ENCODE measurements at places on chromosomes 4 and X.

- no peak for DNase-seq
Measured at GRCh38 chr4:11189756-11190155, 238.9 kb downstream of the HS3ST1 start.

GRCh38 chr4:52110171-52110570, 59.1 kb downstream of the SPATA18 start:
- no peak for DNase-seq

GRCh38 chr4:108371282-108371681, 202.6 kb upstream of the LEF1 start:
- no peak for DNase-seq

GRCh38 chr4:102007959-102008425, 217.5 kb downstream of the BANK1 start:
- DNase-seq = no peak

DNA sequence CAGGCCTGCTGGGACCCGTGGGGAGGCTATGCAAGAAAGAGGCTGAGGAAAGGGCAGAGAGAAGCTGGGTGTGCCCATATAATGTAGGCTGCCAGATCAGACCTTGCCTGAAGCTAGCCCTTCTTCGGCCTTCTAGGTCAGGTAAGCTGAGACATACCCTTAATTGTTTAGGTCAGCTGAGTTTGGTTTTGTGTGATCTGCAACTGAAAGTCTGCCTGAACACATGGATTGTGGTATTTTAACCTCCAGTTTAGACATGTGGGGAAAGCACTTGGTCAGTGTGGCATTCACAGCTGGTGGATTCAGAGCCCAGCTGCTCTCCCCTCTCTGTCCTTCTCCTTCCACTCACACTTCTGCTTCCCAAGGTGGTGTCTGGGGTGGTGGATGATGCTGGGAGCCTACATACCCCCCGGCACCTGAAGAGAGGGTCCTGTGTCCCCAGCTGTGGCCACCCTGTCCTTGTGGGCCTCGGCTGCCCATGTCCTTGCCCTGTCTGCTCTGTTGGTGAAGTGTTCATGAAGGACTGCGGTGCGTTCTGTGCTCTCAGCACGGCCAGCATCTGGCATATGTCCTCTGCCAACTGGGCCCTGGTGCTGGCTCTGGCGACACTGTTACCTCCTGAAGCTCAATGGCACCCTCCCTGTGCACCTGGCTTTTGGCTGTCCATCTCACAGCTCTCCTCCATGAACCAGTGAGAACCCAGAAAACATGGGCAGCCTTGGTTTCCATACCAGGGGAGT, 82.1 kb downstream of the NAT8L start:
- no peak for DNase-seq

- no peak for DNase-seq
Measured at GRCh38 chrX:72114807-72115206, 16.9 kb downstream of the RTL5 start.

GRCh38 chr4:185344743-185345538, 50.8 kb downstream of the LRP2BP start:
- no peak for DNase-seq

- no peak for DNase-seq
Measured at GRCh38 chr4:88573995-88574394, 18.3 kb upstream of the HERC3 start.

DNA sequence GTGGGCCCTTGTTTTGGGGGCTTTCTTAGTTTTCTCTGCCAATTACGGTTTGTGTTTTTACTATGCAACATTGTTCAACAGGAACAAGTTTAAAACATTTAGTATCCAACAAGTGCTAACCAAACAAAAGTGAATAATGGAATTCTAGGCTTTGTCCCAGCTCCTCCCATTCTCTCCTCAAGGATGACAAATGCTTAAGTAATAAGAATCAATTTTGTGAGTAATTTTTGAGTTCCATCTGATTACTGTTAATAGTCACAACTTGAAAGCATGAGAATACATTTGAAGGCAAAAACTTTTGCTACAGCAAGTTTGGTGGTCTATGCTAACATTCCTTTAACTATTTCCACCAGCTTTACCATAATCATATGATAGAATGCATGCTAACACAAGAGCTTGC, 78.1 kb upstream of the HPGD start:
- no peak for DNase-seq

DNA sequence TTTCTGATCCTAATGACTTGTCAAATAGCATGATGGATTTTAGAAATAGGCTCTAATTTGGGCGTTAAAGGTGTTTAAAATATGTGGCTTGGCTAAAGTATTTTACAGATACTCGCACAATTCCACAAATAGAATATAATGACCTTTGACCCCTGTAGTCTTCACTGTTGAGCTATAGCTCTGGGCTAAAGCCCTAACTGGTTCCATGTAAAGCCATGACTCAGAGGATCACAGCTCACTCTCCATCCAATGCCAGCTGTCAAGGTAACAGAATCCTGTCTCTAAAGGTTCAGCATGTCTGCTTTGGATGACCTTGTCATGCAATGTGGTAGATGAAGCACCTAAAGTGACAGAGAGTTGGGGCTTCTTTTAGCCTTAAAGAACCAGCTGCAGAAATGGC, 42.5 kb downstream of the TLR10 start:
- DNase-seq = no peak

DNA sequence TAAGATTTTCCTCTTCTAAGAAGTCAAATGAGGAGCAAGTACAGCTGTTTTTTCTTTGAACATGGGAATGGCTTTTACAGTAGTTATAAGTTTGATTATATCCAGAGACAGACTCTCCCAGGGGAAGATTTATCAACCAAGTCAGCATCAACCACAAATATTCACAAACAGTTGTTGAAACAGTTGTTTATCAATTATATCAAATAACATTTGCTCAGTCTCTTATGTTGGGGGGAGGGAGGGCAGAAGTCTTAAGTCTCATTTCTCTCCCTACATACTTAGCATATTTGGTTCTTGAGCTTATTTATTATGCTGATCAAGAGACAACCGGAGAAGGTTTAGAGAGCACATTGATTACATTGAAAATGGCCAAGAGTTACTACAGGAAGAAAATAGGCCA, 110.1 kb downstream of the FBXO8 start:
- no peak for DNase-seq

DNA sequence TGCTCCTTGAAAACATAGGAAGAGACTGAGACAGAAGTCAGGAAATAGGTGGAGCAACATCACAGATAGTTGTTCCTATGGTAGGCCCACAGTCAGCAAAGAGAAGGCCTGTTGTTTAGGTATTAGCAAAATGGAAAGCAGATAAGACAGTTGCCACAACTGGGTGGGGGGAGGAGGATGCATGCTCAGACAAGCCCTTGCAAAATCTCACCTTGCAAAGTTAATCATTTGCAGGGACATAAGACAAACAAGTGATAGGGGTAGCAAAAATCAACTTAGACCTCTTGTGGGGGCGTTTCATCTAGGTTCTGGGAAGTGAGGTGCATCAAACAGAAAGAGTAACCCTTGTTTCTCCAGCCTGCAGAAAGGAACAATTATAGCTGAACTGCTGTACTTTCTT, 30.7 kb downstream of the SERPINA7 start:
- DNase-seq = no peak

DNA sequence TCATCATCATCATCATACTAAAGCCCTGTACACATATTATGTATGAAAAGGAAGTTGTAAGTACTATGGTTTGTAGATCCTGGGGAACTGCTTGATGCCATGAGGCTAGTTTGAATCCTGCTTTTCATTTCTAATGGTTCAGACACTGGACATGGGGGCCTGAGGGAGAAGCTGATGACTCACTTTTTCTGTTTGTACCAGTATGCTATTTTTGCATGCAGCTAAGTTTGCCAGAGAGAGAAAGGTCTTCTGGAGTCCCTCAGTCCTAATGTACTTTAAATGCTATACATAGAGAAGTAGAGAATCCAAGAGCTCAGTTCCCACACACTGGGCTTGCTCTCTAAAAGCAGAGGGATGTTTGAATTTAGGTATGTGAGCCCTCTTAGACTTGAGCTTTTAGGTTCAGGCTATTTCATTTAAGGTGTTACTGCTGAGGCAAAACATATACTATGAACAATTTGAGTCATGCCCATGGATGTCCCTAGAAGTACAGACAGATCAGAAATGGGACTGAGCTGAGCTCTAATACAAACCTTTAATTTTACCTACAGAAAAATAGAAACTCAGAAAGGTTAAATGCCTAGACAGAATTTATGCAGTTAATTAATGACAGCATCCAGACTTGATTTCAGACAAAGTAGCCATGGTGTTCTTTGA, 17.6 kb upstream of the HS3ST1 start:
- DNase-seq = no peak

GRCh38 chr4:124980276-124980752, 267.8 kb upstream of the ANKRD50 start:
- no peak for DNase-seq

DNA sequence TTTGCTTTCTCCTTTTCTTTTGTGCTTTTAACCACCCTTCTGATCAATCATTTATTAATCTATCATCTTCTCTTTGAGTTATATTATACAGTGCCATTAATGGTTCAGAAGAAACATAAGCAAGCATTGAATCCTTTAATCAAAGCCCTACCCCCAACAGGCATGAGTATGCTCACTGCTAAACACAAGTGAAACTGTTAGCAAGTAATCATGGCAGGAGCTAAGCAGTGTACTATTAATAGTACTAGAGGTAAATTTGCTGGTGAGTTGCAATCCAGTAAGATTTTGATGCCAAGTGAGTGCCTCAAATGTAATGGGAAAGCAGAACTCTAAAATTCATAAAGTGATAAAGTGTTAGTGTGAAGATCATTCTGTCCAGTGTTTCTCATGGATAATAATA, 57.2 kb downstream of the FNIP2 start:
- no peak for DNase-seq

DNA sequence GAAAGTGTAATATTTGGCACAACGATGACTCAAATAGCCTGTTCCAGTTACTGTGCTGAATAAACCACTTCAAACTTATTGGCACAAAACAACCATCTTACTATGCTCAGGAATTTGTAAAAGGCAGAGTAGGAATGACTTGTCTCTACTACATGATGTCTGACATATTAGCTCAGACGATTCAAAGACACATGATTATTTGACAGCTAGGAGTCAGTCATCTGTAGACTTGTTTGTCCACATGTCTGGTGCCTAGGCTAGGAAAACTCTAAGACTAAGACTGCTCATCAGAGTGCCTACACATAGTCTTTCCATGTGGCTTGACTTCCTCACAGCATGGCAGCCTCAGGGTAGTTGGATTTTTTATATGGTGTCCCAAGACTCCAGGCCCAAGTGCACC, 154.5 kb downstream of the FANCB start:
- no peak for DNase-seq

DNA sequence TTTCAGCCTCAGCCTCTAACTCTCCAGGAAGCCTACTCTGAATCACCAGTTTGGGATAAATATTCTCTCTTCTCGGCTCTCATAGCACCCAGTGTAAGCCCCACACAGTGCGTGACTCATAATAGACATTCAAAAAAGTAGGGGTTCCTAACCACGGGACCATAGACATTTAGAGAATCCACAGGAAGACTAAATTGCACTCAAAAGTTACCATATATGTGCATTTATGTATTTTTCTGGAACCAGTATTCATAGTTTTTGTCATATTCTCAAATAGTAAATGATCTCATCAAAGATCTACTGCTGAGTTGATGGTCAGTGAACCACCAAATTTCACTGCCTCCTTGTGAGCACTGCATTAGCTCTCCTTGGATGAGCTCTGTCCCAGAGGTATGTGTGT, 625.7 kb downstream of the SMARCA1 start:
- no peak for DNase-seq

DNA sequence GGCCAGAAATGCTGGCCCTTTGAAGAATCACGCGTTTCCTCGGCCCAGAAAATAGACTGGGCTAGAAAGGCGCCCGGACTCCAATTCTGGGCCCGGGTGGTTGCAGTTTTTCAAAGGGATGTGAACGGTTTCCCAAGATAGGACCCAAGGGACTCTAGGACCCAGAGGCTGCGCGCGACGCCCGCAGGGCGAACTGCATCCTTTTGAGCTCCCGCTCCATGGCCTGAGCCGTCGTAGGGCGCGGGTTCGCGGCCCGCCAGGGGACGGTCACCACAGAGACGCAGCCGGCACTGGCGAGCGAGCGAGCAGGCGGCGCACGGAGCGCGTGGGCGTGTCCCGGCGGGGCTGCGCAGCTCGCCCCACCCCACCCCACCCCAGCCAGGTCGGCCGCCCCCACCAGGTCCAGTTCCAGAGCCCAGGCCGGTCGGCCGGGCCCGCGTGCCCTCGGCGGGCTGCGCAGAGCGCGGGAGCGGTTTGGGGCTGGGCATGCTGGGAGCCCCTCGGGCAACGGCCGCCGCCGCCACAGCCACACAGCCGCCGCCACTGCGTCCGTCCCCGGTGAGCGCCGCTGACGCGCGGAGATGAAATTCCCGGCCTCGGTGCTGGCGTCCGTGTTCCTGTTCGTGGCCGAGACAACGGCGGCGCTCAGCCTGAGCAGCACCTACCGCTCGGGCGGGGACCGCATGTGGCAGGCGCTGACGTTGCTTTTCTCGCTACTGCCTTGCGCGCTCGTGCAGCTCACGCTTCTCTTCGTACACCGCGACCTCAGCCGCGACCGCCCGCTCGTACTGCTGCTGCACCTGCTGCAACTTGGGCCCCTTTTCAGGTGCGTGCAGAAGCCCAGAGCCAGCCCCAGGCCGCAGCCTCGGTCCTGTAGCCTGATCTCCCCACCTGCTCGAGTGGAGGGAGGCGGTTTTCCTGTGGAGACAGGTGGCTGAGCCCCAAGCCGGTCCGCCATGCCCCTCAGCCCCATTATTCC, at the start of gene XK:
XK (plus strand) TSS at position 411 of the 979 bp plus-strand sequence; CDS start at position 582, 171 bp downstream.
- DNase-seq = no peak

DNA sequence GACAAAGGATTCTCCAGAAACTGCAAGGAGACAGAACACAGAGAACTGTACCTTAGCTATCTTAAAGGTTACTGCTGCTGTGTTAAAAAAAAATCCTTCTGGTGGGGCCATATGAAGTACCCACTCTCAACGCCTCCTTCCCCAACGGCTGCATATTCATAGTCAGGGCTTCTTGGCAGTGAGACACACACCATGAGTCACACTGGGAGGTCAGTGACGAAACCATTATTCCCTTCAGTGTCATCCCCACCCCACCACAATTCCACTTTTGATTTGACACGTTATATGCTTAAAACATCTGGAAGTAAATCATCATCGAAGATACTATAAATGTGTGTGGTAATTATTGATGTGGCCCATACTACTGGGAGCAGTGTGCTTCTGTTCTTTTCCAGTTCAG, 271.5 kb downstream of the LDB2 start:
- no peak for DNase-seq

GRCh38 chr4:85362550-85362949, 112.4 kb upstream of the ARHGAP24 start:
- DNase-seq = no peak

GRCh38 chr4:10342866-10343265, 114.4 kb downstream of the ZNF518B start:
- DNase-seq = no peak

DNA sequence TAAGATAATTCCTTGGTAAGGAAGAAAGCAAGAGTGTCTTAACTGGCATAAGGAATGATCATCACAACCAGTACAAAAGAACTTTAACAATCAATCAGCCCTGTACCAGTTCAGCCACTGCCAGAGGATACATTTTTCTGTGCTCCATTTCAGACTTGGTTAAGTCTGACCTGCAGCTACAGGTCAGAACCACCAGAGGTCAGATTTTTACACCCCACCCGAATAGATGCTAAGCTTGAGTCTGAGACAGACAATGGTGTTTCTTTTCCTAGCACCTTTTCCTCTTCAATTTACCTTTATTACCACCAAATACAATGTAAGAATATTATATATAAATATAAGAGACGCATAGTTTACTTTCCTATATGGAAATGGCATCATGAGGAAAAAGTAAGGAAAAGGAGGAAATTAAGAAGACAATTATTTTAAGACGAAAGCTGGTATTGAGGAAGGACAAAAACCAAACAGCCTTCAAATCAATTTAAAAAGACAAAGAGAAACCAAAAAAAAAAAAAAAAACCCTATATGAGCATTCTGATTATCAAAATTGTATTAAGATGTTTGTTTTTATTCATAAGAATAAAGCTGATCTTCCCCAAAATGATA, 215.3 kb upstream of the TTC29 start:
- DNase-seq = no peak

Measured in activated CD4-positive, alpha-beta T cell treated with anti-CD3 and anti-CD28 coated beads, Interleukin-2, amount 50 U/mL, for 24 hours (primary cell).